ENCODE measurements at places on chromosomes 1 and 21.

- no peak for DNase-seq
These were observed 2.4 kb downstream of the AMPD1 start for GRCh38 chr1:114692947-114693346.

DNA sequence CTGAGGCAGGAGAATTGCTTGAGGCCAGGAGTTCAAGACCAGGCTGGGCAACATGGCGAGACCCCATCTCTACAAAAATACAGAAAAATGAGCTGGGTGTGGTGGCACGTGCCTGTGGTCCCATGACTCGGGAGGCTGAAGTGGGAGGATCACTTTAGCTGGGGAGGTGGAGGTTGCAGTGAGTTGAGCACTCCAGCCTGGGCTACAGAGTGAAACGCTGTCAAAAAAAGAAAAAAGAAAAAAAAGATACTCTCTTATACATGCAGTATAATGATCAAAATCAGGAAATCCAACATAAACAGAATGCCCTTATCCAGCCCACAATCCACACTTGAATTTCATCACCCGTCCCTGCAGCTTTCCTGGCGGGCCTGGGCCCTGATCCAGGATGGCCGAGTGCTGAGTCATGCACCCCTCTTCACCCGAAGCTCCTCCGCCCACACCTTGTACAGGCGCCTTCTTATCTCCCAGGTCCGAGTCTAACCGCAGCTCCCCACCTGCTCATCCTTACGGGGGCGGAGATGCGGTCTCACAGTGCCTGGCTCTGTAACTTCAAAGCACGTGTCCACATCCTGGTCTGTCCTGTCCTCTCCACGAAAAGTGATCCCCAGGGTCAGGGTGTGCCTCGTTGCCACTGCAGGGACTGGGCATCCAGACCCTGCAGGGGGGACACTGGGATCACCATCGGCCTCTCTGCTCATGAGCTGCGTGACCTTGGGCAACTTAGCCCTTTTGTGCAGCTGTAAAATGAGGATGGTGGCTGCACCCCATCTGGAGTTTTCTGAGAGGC lies 120.2 kb upstream of the SLC45A1 start:
- peak; percentile 74 for DNase-seq

- no peak for DNase-seq
These were observed 406.9 kb upstream of the B3GALT2 start for GRCh38 chr1:193593147-193593885.

GRCh38 chr1:18634276-18634675 lies 3.6 kb downstream of the PAX7 start:
- no peak for DNase-seq

DNA sequence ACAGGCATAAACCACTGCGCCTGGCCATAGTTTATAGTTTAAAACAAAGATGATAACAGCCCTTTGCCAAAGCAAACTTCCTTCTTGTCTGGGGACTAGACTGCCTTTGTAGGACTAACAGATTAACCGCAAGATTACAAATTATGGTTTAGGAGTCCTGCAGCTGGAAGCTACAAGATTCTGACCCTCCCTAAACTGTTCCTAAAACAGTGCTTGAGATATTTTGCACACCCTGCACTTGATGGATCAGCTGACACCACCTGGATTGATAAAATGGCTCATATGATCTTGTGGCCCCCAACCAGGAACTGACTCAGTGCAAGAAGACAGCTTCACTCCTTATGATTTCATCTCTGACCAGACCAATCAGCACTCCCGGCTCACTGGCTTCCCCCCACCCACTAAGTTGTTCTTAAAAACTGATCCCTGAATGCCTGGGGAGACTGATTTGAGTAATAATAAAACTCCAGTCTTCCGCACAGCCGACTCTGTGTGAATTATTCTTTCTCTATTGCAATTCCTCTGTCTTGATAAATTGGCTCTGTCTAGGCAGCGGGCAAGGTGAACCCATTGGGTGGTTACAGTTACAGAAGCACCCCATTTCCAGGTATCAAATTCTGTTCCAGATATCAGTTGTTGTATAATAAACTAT lies 13.8 kb upstream of the RNF11 start:
- peak; percentile 42 for DNase-seq

DNA sequence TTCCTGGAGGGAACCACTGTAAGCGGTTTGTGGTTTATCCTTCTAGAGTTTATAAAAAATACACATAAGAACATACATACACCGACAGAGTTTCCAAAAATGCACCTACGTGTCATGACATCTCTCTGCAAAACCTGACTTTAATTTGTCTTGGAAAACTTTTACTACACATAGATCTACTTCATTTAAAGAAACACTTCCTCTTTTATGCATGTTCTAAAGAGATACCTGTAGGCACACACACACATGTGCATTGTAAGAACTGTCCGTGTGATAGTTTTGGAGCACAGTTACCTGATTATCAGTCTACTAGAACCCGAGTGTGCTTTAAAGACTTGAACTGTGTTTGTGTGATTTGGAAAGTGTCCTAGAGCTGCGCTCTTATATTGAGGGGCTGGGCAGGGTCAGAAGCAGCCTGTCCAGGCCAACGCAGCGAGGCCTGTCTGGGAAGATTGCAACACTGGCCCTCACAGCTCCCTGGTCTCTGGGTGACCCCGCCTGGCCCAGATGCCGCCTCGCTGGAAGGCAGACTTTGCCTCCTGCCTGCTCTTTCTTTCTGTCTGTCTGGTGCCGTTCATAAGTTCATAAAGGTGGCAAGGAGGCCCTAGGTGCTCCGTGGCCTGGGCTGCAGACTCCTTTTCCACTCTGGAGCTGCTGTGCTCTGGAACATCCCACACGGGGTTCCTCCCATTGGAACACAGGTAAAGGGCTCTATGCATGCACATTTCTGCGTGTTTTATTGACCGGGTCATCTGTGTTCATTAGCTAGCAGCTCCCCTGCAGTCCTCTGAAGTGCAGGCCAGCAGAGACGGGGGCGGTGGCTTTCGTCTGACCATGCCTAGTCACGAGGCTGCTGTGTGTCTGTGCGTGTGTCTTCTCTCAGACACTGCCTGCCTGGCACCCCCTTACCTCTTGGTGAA lies 46.3 kb downstream of the AGPAT3 start:
- no peak for DNase-seq

DNA sequence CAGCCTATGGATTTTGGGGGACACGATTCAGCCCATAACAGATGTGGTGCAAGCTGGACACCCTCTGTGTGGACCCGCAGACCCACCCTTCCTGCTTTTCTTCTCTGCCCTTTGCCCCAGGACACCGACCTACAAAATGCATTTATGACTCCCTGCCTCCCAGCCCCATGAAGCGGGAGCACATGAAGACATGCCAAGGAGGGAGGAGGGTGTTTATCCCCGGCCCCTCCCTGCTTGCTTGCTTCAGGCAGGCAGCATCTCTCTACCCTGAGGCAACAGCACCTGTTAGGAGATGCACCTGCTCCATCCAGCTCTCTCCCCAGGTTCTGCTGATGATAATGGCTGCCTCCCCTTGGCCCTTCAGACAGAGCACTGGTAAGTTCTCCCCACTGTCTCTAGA lies 187.5 kb downstream of the PSMG1 start:
- no peak for DNase-seq

DNA sequence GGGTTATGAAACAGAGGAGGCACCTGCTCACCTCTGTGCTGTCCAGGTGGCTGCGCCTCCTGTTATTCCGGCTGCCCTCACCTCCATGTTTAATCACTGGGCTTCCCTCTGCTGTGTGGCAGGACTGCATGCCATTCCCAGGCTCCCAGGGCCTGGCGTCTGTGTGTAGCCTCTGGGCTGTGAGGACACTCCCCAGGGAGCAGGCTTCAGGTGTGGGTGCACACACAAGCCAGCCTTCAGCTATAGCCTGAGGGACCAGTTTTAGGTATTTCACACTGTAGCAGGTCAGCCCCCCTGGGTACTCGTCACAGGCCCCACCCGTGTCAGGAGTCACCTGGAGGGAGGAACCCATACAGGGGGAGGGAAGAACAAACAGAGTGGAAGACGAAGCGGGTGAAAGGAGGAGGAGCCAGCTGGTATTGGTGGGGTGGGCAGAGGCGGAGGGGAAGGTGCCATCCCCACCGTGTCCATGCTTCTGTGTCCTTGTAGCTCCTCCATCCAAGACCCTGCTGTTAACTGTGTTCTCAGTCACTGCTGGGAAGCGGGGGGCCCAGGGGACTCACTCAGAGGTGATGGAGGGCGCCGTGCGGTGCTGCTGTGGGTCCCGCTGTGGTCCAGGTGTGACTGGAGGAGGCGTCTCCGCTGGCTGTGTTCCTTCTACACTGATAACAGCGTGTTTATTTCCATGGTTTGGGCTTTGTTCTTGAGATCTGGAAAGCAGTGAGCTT lies 158.6 kb downstream of the PGBD5 start:
- DNase-seq: no peak

GRCh38 chr1:16920951-16921350 lies 780 bp upstream of the CROCC start:
- DNase-seq: no peak

GRCh38 chr21:45906196-45906805 lies 75.3 kb upstream of the COL6A1 start:
- DNase-seq: no peak

DNA sequence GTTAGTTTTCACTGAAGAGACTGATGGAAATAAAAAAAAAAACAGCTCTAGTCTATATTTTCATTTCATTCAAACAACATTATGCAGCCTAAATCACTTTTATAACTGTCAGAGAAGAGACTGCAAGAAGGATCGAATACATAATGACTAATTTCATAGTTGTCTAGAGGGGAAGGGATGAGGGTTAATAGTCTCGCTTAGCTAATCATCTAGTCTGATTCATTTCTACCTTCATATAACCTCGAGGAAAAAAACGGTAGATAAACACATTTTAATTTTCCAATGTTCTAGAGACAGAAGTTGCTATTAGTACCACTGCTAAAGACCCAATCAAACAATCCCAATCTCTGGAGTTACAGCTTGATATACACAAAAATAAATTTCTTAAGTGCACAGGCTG lies 3.5 kb downstream of the FUBP1 start:
- DNase-seq: no peak

DNA sequence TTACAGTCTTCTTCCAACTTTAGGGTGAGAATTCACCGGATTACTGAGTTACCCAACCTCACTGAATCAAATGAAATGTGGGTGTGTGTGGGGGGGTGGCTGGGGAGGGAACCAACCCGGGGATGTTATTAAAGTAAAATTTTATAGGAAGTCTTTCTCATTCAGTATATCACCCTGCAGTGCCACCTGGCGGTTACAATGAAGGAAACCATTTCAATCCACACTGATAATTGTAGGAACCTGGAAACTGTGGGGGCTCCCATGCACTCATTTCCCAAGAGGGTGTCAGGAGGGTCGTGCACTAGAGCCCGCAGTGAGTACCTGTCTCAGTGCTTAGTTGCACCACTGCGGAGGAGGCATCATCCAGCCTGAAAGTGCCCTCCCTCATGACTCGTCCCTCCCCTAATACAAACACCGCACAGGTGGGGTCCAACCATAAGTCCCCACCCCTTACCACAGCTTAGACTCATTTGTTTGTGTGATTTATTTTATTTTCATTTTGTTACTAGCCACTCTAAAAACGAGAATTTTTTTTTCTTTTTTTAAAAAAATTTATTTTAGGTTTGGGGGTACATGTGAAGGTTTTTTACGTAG lies 29.1 kb upstream of the IGSF5 start:
- peak; percentile 55 for DNase-seq

DNA sequence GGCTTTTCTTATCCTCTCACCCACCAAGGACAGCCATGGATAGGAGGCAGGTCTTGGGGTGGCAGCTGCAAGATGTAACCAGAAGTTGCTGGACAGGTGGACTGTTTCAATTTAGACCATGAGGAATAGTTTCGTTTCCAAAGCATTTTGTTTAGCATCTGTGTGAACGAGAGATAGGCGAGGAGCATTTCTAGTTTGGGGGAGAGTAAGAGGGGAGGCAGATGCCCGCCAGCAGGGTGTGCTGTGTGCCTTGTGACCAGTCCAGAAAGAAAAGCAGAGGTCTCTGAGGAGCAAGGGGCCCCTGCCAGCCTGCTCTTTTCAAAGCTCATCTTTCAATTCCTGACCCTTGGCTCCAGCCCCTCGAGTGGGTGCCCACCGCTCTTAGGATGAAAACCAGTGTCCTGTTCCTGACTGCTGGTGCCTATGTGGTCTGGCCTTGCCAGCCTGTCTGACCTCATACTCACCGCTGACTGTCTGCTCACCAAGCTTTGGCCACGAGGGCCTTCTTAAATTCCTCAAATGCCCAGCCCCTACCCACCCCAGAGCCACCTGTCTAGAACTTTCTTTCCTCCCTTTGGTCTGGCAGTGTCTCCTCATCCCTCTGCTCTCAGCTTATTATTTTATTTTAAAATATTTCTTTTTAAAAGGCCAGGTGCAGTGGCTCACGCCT lies 8.5 kb downstream of the SERINC2 start:
- peak; percentile 43 for DNase-seq

DNA sequence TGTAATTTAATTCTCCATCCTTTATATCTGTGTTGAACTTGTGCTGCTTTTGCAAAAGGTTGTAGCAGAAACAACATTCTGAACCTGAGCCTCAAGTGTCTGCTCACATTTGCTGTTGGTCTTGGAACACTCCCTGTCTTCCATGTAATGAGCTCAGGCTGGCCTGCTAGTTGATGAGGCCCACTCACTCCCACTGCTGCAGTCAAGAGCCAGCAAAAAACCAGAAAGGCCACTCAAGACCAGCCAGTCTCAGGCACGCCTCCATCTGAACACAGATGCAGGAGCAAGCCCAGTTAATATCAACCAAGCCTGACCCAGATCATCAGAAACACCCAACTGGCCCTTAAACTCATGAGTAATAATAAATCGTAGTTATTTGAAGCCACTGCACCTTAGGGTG lies 342.2 kb upstream of the NFIA start:
- no peak for DNase-seq

- no peak for DNase-seq
These were observed 29.4 kb upstream of the LRRN2 start for GRCh38 chr1:204714861-204715511.

DNA sequence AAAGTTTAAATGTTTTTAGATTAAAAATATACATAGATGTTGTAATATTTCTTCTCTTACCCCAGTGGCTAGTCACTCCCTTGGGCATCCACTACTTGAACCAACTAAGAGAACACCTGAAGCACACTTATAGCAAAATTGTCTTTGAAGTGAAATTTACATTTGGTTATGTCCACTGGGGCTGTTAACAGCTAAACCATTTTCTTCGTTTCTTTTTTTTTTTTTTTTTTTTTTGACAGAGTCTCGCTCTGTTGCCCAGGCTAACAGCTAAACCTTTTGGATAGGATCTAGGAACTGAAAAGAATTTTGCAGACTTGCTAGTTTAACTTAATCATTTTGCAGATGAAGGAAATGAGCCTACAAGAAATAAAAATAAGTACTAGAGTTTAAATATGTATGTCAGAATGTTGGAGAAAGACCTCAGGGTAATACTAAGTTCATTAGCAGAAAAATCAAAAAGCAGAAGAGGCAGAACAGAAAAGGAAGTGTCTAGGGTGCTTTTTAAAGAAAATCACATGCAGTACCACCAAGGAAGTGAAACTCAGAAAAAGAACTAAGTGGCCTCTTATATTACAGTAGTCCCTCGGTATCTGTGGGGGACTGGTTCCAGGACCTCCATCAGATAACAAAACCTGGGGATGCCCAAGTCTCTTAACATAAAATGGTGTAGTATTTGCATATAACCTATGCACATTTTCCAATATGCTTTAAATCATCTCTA lies 11.8 kb downstream of the DRAM2 start:
- no peak for DNase-seq

- DNase-seq: no peak
These were observed 71.0 kb downstream of the LRRC7 start for GRCh38 chr1:69638673-69639072.

Data from hematopoietic multipotent progenitor cell treated with erythropoietin and hydrocortisone succinate and interleukin-3 and kit ligand, for 8 days (in vitro differentiated cells).